ENCODE measurements at places on chromosomes 6 and 20.

DNA sequence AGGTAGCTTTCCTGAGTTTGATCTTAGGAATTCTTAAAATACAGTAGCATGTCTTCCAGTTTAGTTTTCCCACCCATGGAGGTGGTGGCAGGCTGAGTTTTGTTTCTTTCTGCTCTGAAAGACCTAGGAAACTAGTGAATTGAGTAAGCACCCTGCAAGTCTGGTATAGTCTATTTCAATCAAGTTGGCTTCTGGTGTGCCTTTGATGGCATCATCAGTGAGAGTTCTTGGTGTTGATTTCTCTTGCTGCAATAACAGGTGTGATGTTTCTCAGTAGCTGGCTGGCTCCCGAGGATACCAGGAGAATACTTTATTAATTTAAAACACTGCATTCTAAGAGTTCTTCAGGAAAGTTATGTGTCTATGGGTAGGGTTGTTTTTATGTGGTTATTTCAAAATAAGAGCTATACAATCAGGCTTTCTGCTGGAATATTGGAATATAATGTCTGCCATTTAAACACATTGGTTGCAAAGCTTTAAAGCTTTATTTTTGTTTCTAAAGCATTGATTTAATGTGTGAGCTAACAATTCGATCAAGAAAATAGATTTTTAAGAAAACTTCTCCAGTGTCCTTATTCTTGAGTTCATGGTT, 19.0 kb downstream of the VAPB start:
- DNase-seq, result no peak

DNA sequence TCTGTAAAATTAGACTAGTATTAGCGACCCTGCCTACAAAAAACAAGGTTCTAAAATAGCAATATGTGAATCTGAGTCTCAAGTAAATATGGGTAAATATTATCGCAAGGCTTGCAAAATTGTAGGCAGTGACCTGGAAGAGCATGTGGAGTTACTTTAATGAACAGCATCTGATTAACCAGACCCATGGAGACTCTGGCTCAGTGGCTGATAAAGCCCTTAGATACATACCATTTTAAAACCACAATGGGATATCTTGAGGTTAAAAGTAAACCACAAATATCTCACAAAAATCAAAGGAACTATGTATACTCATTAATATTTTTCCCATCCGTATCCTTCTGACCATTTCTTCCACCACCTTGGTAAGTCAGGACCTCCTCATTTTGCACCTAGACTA, 187.0 kb downstream of the MTFR2 start:
- no peak for DNase-seq

DNA sequence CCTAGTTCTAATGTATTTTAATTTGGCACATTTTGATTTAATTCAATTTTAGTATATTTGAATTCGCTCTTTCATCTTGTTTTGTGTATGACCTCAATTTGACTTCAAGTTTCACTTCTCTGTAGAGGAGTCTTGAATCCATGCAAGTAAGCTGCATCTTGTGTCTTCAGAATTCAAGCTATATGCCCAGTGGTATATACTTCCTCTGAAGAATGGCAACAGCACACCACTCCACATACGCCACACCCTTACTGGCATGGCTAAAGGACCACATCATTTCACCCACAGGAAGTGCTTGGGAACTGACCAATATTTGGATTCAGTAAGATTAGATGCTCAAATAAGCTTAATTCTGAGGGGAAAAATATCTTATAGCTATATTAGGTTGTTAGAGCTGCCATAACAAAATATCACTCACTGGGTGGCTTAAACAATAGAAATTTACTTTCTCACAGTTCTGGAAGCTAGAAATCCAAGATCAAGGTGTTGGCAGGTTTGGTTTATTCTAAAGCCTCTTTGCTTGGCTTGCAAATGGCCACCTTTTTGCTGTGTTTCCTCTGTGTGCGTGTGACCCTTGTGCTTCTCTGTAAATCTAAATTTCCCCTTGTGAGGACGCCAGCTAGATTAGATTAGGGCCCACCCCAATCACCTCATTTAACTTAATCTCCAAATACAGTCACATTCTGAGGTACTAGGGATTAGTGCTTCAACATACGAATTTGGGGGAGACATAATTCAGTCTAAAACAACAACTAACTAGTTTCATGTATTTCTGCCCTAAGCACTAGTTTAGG, 2.8 kb upstream of the ASF1A start:
- DNase-seq, result no peak

GRCh38 chr20:63309261-63310071, 16.5 kb downstream of the COL20A1 start:
- peak; percentile 21 for DNase-seq

DNA sequence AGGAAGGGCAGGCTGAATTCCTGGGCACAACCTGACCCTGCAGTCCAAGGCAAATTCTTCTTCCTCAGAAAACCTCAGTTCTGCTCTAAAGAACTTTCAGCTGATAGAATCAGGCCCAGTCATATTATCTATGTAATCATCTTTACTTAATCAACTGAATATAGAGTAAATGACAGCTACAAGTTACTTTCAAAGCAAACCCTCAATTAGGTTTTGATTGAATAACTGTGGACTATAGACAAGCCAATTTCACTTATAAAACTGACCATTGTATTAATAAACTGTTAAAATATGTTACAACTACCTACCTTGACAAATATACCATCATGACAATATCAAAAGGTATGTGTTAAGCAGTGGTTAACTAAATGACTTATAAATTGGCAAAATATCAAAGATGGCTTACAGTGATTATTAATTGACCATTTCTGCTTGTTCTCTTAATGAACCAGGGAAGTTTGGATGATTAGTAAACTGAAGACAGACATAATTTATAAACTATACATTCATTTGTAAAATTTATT, 46.1 kb upstream of the ADGRF5 start:
- no peak for DNase-seq

GRCh38 chr6:158286413-158286812, 25.9 kb upstream of the TULP4 start:
- no peak for DNase-seq

DNA sequence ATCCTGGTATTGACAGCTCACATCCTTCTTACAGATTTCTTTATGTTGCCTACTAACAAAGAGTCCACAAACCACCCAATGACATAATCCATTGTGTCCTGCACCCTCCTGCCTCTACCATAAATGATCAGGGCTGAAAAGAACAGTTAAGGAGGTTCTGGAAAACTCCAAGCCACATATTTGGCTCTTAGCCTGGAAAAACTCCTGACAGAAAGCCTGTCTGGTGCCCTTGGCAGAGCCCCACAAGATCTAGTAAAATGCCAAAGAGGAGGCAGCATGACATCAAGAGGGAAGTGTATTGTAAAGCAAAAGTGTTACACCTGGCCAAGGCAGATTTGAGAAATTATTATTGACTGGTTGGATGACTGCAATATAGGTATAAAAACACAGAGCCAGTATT, 126.4 kb upstream of the VGLL2 start:
- DNase-seq, result no peak

GRCh38 chr6:25369036-25369432, 89.9 kb downstream of the CARMIL1 start:
- no peak for DNase-seq

DNA sequence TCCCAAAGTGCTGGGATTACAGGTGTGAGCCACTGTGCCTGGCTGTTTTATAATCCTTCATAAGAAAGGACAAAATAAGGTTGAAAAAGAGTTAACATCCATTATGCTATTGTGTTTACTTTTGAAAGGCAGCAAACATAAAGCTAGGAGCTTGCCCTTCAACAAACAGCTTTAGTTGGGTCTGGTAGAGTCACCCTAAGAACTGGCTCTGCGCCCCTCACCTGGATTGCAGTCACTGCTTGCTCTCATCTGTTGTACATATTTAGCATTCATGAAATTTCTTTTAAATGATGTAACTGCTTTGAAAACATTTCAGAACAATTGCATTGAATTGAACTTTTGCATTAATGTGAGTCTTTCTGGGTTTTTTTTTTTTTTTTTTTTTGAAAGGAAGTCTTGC, 38.9 kb downstream of the JARID2 start:
- DNase-seq, result no peak

GRCh38 chr20:45918182-45918737, 6.3 kb upstream of the PLTP start:
- no peak for DNase-seq

GRCh38 chr6:43020847-43021246, 576 bp upstream of the RRP36 start:
- DNase-seq, result peak; percentile 56

GRCh38 chr6:154638369-154638768, 94.8 kb upstream of the SCAF8 start:
- DNase-seq, result no peak

DNA sequence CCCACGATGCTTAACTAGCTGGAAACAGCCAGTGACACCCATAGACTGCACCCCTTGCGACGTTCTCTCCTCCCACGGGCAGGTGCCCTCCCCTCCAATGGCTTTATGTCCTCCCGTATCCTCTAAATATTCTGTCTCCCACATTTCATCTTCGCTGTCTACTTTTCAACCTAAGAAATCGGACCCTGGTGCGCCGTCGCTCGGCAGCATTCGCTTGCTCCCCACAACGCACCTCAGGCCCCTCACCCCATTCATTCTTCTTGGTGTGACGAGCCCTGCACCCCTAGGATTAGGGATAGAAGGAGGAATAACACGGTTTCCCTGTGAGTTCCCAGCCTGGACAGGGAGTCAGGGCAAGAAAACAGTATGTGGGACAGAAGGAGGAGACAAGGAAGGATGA, 74.3 kb upstream of the FOXQ1 start:
- no peak for DNase-seq

- no peak for DNase-seq
These were observed 7.9 kb downstream of the RING1 start for GRCh38 chr6:33216117-33216649.

DNA sequence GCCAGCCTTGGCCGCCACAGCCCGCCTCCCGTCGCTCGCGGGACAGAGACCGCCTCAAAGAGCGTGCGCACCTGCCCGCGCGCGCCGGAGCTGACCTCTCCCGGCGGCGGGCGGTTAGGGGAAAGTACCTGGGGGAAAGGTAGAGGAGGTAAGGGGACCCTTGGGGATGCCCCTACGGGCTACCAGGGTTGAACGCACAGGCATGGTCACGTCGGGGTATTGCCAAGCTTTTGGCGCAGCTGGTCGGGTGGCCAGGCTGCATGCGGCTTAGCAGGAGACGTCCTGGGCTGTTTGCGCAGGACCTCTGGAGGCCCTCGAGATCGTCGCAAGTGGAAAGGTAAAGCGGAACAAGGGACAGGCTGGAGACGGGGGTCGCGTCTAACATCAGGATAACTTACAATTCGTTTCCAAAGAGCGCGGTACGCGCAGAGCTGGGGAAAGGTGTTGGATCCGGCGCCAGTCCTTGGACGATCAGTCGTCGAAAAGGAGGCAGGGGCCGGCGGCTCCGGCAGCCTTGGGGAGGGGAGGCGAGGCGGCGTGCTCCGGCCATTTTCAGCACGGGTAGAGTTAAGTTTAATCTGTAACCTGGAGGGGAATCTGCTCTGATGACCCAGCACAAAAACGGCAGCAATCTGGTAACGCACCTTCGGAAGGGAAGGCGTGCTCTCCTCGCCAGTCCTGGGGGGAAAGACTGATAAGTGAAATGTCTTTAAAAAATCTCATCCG, 9.0 kb downstream of the GNAS-AS1 start:
- DNase-seq, result no peak

DNA sequence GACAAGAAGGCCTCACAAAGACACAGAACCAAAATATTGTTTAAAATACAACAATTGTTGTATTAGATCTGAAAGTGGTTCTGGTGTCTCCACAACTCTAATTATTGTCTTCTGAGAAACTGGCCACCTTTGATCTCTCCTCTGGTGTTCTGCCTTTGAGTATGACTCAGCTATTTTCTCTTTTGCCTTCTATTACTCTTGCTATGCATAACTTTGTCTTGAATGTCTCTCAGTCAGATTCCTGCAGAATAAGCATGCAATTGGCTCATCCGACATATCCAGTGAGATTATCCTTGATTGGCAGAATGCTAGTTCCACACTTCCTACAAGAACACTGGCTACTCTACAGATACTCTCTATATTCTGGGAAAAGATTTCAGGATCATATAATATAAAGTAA, 14.3 kb upstream of the EPM2A start:
- no peak for DNase-seq

DNA sequence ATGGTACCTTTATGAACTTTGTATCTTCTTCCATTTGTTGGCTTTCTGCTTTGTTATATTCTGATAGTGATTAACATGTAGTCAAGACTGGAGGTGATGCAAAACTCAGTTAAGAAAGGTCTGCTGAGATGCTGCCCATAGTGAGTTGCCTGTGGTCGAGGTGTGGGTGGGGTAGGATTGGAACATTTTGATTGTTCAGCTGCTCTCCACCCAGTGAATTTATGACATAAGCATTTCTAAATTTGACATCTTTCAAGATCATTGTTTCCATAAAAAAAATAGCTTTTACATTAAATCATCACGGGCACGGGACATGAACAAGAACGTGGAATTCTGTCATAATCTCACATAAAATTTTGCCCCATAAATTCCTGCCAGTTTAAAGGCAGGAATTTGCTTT, 146.6 kb upstream of the POU3F2 start:
- no peak for DNase-seq

- DNase-seq, result no peak
These were observed 41.6 kb downstream of the ANKEF1 start for GRCh38 chr20:10076126-10077080.

DNA sequence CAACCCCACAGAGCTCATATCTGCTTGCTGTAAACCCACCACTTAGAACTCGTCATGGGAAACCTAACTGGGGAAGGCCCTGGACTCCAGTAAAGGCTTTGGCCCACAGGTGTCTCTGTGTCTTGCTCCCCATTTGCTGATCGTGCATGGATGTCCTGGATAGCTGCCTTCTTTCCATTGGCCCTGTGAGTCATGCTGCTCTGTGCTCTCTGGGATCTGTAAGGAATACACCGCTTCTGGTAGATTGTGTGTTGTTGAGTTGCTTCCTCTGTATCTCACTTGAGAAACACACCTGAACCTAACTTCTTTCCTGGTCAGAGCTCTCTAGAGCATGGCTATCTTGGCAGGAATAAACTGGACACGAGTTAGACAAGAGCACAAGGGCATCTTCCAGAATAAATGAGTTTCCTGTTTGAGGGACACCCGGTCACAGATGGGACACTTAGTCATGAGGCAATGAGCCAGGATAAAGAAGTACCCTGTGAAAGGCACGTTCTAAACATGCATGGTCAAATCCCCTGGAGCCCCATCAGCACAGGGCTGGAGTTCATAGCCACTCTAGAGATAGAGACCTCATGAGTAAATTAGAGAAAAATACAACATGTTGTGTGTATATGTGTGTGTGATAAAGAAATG, 99.6 kb upstream of the TMEM170B start:
- no peak for DNase-seq

GRCh38 chr20:63767886-63768285, 28.3 kb downstream of the SLC2A4RG start:
- DNase-seq, result no peak

DNA sequence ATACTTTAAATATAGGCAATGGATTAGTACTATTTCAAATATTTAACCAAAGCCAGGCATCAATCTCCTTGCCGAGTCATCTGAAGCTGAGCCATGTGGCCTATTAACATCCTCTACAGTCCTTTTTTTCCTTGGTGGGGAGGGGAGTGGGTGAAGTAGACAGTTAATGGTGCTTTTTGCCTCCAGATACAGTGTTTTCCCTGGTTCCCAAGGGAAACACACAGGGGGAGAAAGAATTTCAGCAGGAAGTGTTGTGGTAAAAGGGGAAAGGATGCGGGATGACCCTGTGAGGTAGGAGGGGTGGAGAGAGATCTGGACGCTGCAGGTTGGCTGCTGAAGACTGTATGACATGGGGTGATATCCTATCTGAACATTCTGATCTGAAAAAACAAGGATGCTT, 9.6 kb downstream of the CLDN20 start:
- DNase-seq, result peak; percentile 50
